ENCODE measurements at places on chromosomes 11 and 22. TPM values are rescaled to one million over a fixed set of nuclear protein-coding genes. Genes with fewer than 3 reads are reported as not detected.

CCDC188 gene
- total RNA-seq = 10.1 TPM

GTSE1 gene
- total RNA-seq = 3.6 TPM

SHISAL1 gene
- total RNA-seq = 7.5 TPM

ALDH3B2 gene
- total RNA-seq = not detected

TNNT3 gene
- 5.1 TPM for total RNA-seq

OR5B21 gene
- not detected for total RNA-seq

TSKU gene
- 37.7 TPM for total RNA-seq

P4HA3 gene
- 8.1 TPM for total RNA-seq

DNAL4 gene
- 9.9 TPM for total RNA-seq

C22orf31 gene
- not detected for total RNA-seq

SH3BP1 gene
- 14.3 TPM for total RNA-seq

RPS6KB2 gene
- total RNA-seq = 46.3 TPM

SMTNL1 gene
- not detected for total RNA-seq
